ENCODE measurements at places on chromosomes 4 and X. TPM values are rescaled to one million over a fixed set of nuclear protein-coding genes. Genes with fewer than 3 reads are reported as not detected.

FRG2 gene
- polyA plus RNA-seq, result not detected

PAGE2B gene
- polyA plus RNA-seq, result 3.7 TPM

TMEM255A gene
- polyA plus RNA-seq, result 0.76 TPM

GPRASP3 gene
- polyA plus RNA-seq, result 0.85 TPM

PCDH18 gene
- 3.8 TPM for polyA plus RNA-seq
